ENCODE measurements at places on chromosomes 5 and 9.

- DNase-seq = no peak
These were observed 11.9 kb upstream of the NR4A3 start for GRCh38 chr9:99809586-99810319.

- DNase-seq = no peak
These were observed 219.1 kb upstream of the PCSK5 start for GRCh38 chr9:75671354-75671753.

DNA sequence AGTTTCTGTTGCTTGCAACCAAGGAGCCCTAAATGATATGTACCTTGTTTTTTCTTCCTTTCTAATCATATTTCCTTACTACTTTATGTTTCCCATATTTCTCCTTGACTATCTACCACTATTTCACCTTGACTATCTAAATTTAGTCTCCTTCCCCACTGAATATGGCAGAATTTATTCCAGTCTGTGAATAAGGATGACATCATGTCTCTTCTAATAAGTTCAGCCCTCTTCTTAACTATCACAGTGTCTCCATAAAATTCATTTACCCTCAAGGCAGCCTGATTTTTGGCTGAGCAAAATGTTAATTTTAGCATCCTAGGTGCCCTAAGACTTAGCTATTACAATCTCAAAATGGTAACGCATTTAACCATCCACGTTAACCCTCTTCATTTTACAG, 99.5 kb upstream of the EQTN start:
- no peak for DNase-seq

DNA sequence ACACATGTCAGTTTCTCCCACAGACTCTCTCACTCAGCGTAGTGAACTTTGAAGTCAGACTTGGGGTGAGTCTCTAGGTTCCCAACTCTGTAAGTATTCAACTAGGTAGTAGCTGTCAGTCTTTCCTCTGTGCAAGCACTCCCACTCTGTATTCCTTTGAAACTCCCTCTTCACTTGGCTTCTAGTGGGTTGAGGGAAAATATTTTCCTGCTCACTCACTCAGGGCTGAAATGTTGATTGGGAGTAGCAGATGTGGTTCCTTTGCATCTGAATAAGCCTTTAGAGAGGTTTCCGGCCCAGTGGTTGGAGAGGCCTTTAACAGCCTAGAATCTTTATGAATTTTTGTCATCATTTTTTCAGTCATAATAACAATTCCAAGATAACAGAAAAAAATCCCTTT, 18.1 kb upstream of the ARRDC3 start:
- no peak for DNase-seq

- DNase-seq = no peak
These were observed 453.2 kb downstream of the TUSC1 start for GRCh38 chr9:25224996-25225395.

GRCh38 chr9:107723015-107723414, 233.4 kb upstream of the KLF4 start:
- no peak for DNase-seq

- DNase-seq = no peak
These were observed 5.6 kb downstream of the AMBP start for GRCh38 chr9:114072184-114073140.

GRCh38 chr5:135839566-135839965, 5.1 kb downstream of the SLC25A48 start:
- no peak for DNase-seq

- DNase-seq = no peak
These were observed 6.5 kb upstream of the CCDC192 start for GRCh38 chr5:127696683-127697082.

GRCh38 chr5:77990020-77990419, 213.9 kb upstream of the TBCA start:
- no peak for DNase-seq

GRCh38 chr5:143985832-143986515, 174.0 kb downstream of the HMHB1 start:
- peak; percentile 26 for DNase-seq

- peak; percentile 91 for DNase-seq
These were observed 181.6 kb downstream of the AOPEP start for GRCh38 chr9:94908011-94908563.

GRCh38 chr9:124343533-124344290, 71.5 kb downstream of the PSMB7 start:
- DNase-seq = no peak

- DNase-seq = no peak
These were observed 10.0 kb upstream of the ADAMTSL1 start for GRCh38 chr9:18463991-18464390.

GRCh38 chr5:56211298-56211865, 21.7 kb downstream of the ANKRD55 start:
- DNase-seq = peak; percentile 84

- DNase-seq = peak; percentile 90
These were observed 108.5 kb downstream of the C9orf152 start for GRCh38 chr9:110099236-110100095.

- DNase-seq = no peak
These were observed 34.7 kb downstream of the PSIP1 start for GRCh38 chr9:15475923-15476536.

GRCh38 chr5:178902849-178903248, 7.1 kb downstream of the ZFP2 start:
- DNase-seq = no peak

DNA sequence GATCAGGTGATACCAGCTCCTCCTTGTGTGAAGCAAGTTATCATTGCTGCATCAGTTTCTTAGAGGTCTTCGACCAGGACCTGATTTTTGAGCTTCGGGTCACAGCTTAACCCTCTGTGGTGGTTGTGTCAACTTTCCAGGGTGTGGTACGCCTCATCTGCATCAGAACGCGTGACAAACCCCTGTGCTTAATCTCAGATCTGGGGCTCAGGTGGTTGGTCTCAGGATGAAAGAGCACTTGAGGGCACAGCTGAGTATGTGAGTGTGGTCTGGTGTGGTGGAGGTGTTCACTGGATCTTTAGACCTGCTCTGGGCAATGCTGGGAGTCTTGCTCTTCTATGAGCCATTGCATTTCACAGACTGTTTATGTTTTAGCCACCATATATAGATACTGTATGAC, 64.1 kb downstream of the OSTF1 start:
- no peak for DNase-seq

GRCh38 chr5:135215617-135216470, 181.8 kb upstream of the PITX1 start:
- no peak for DNase-seq

DNA sequence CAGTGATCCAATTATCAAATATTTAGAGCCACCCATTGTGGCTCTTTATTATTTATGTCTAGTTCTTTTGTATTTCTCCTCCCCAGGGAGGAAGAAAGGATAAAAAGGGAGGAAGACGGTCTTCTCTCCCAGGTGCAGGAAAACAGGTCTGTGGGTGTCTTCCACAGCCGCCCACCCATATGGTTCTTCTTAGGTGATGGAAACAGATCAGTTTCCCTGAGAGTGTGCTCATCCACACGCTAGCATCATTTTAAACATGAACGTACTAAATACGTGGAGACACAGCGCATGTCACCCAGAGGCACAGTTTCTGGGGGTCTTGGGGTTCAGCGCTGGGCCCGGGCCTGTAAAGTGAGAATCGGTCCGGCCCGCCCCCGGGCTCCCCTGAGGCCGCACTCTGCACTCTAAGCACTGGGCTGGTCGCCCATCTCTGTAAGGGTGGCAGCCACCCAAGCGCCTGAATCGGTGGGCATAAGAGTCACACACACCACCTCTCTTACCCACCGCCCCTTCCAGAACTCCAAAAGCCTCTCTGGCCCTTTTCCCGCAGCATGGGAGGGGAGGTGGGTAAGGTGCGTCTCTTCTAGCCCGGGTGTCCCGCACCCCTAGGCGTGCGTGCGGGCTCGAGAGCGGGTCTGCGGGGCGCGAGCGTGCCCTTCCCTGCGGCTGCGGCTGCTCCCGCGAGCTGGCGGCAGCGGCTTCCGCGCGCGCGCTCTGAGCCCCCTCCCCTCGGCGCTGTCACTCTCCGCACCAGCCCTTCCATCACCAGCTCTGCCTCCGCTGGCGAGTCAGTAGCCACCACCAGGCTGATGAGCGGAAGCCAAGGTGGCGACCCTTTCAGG, 1.3 kb downstream of the PTCH1 start:
- DNase-seq = no peak

- DNase-seq = no peak
These were observed 27.4 kb upstream of the GCNT1 start for GRCh38 chr9:76431601-76432000.

GRCh38 chr9:96040591-96041461, 165.3 kb downstream of the ERCC6L2 start:
- no peak for DNase-seq

DNA sequence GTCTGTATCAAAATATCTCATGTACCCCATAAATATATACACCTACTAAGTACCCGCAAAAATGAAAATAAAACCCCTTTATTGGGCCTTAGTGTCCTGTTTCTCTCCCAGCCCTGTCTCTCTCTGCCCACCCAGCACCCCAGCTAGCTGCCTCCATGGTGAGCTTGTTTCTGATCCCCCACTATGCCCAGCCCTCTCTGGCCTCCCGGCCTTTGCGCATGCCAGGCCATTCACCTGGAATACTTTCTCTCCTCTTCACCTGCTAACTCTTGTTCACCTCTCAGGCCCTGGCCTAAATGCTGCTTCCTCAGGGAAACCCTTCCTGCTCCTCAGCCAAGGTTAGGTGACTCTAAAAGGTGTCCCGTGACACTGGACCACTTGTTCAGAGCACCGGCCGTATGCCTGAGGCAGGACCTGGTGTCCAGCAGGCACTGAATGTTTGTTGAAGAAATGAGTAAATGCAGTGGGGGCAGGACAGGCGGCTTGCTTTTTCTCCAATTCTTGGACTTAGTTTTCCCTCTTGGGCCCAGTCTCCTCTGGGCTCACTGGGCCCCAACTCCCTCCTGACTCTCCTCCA, 58.5 kb downstream of the PSD2 start:
- no peak for DNase-seq

DNA sequence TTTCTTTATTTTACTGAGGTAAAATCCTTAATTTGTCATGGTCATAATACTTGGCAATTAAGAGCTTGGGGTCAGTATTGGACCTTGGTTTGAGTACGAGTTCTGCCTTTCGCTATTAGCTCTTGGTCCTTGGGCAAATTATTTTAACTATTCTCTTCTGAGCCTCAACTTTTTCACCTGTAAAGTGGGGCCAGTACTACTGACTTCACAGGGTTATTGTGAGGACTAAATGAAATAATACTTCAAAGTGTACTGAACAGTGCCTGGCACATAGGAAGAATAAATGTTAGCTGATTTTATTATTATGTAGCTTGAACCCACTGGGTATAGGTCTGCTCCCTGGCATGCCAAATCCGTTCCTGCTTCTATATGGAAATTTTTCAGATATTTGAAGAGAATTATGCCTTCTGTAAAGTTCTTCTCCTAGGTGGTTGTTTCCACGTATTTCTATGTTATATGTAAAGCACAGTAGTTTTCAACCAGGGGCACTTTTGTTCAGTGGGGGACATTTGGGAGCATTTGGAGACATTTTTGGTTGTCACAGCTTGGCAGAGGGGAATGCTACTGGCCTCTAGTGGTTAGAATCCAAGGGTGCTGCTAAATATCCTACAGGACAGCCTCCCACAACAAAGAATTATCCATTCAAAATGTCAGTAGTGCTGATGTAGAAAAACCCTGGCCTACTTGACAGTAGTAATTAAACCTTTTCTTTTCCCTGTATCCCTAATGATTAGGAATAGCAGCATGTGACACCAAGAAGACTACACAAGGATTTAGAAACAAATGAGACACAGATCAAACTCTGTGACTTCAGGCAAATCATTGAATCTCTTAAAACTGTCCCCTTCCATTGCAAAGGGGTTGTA, 4.5 kb downstream of the RCL1 start:
- DNase-seq = peak; percentile 35

GRCh38 chr5:178221282-178221681, 11.3 kb downstream of the PHYKPL start:
- DNase-seq = no peak

GRCh38 chr9:86614871-86615849, 260.9 kb upstream of the TUT7 start:
- peak; percentile 50 for DNase-seq

DNA sequence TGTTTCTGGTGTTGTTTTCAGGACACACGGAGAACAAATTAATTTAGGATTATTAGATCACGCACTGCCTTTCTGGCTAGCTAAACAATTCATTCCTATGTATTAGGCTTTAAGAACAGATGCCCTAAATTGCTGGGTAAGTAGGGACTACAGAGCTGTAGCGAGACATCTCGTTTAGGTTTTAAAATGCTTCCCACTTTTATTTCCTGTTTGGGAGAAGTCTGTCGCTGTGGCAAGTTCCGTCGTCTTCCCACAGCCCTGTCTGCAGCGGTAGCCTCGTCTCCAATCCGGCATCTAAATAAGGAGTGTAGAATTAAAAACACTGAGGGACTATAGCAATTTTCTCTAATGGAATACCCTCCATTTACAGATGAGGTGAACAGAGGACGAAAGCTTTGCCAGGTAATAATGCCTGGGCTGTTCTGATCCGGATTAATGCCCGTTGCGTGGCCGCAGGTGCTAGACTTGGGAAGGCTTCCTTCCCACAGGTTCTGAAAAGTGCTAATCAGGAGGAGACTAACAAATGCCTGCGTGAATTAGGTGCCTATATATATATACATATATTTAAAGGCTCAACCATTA, 1.3 kb upstream of the TRIM36 start:
- DNase-seq = peak; percentile 7

DNA sequence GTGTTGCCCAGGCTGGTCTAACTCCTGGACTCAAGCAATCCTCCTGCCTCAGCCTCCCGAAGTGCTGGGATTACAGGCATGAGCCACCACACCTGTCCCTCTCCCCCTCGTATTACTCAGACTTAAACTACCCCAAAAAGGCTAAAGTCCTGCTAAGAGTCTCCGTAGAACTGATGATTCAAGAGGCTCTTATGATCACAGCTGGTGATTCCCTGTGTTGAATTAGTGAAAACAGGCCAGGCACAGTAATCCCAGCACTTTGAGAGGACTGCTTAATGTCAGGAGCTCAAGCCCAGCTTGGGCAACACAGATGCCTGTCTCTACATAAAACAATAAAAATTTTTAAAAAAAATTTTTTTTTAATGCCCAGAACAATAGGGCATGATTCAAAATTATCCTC, 9.2 kb downstream of the CDC26 start:
- peak; percentile 59 for DNase-seq

GRCh38 chr9:100595391-100596199, 17.7 kb downstream of the CAVIN4 start:
- DNase-seq = peak; percentile 71

GRCh38 chr9:111186021-111186530, 143.9 kb downstream of the OR2K2 start:
- DNase-seq = no peak

GRCh38 chr9:36827593-36827992, 206.5 kb downstream of the PAX5 start:
- DNase-seq = no peak

DNA sequence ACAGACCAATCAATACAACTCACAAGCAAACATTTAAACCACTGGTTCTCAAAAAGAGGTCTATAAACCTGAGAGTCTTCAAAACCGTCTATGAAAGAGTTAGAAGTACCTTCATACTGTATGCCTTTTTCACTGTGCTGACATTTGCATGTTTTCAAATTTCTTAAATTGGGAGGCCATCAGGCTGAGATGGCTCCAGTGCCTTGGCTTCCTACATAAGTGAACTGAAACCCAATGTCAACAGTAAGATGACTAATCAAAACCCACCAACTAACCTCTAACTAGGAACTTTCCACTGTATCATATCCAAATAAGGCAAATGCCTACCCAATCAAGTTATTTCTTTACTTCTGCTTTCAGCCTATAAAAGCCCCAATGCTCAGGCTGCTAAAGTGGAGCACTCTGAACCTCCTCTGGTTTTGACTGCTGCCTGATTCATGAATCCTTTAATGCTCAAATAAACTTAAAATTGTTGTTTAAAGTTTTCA, 35.1 kb downstream of the FAM13B start:
- no peak for DNase-seq
